ENCODE measurements at places on chromosomes 12 and 14.
A peak's percentile ranks its signal among the peaks of the same experiment; 100 is the strongest.

DNA sequence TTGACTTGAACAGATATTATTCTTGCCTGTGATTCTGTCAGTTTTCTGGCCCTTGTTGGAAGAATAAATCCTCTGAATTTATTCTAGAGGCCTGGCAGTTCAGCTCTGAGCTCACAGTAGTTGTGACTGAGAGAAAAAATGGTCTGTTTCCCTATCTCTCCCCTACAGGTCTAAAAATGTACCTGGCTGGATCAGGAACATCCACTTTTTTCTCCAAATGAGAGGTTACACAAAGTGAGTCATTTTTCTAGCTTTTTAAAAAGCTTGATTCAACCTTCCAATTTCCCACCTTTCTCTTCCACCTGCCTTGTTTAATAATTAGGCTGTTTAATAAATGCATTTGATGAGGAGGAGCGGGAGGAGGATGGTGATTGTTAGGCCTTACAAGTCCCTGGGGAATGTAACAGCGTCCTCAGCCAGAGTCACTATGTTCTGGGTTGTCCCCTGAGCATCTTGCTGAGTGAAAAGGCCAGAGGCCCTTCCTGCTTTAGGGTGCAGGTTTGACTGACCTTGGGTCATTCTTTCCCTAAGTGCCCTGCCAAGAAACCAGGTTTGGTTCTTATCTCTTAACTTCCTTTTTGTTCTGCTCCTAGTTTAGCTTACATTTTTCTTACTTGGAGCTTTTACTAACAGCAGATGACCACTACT is 91.7 kb upstream of the FUT8 start:
- no peak for DNase-seq

GRCh38 chr12:94109160-94109559 is 39.2 kb upstream of the PLXNC1 start:
- peak; percentile 58 for DNase-seq

DNA sequence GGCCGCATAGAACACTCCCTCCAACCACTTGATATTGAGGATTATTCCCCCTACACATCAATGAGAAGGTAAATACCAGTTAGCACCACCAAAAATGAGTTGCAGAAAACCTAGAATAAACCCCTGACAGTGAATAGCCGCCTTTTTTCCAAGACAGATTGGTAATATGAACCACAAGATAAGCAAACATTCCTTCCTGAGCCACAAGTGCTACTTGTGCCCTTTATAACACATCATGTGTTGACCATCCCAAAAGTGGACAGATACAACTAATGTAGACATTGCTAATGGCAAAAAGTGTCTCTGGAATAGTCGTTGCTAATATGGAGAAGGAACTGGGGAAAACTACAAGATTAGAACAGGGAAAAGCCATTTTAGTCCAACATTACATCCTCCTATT is 17.2 kb downstream of the NOXRED1 start:
- DNase-seq, result no peak

- no peak for DNase-seq
Observed at GRCh38 chr12:79252358-79253075, 387.9 kb downstream of the SYT1 start.

DNA sequence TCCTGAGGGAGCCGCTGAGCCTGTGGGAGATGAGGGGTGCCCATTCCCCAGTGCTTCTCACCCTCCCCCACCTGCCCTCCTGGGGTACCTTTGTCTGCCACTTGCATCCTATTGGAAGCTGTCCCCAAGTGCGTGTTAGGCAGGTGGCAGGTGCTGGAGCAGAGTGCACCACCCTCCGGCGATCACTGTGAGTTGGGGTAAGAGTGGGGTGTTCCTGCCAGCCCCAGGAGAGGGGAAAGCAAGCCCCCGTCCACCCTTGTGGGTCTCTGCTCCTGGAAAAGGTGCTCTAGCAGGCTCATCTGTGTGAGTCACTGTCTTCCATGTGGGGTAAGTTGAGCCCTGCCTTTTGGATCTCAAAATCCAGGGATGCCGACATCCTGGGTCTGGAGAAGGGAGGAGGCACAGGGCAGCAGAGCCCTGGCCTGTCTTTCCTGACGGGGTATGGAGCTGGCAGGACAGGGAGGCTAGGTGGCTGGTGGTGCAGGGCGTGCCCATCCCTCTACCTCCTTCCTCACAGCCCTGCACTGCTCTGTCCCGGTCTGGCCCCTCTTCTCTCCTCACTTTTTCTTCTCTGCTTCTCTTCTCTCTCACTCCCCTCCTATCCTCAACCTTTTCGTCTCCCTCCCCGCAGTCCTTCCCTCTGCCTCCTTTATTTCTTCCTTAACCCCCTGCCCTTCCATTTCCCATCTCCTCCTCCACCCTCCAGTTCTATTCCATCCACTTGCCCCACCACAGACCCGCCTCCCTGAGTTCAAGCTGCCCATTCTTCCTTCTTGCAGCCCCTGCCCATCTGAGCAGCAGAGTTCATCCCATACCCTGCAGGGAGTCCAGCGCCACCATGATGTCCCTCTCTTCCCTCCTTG is 20.1 kb upstream of the KRT7 start:
- DNase-seq, result no peak

DNA sequence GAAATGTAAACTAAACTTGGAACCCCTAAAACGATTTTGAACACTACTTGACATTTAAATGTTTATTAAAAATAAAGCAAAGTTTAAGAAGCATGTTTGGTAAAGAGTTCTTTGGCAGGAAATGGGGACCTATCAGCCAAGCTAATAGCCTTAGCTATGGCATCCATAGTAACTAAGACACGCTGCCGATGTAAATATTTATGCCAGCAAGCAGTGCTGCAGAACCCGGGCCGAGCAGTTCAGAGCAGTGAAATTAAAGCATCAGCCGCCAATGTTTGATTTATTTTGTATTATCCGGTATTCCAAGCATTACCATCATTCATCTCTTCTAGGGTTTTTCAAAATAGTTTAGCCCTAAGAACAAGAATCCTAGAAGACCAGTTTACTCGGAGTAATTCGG is 61.6 kb downstream of the PPP2R5C start:
- DNase-seq, result no peak

DNA sequence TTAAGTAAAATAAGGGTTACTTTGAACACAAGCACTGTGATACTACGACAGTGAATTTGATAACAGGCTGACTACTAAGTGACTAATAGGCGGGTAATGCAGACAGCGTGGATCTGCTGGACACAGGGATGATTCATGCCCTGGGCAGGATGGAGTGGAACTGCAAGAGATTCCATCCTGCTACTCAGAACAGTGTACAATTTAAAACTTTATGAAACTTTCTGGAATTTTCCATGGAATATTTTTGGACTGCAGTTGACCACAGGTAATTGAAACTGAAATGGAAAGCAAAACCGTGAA is 46.0 kb downstream of the YEATS4 start:
- no peak for DNase-seq

- DNase-seq, result no peak
Observed at GRCh38 chr14:40733206-40733605, 873.5 kb upstream of the LRFN5 start.

Data from stimulated activated CD4-positive, alpha-beta T cell treated with anti-CD3 and anti-CD28 coated beads, Interleukin-2, amount 100 ng/mL, for 24 hours (primary cell).